ENCODE measurements at places on chromosomes 11 and 22.

- no peak for DNase-seq
Observed at GRCh38 chr11:16986434-16987204, 27.6 kb downstream of the PLEKHA7 start.

GRCh38 chr11:92180664-92181251 lies 43.9 kb upstream of the FAT3 start:
- DNase-seq = no peak

DNA sequence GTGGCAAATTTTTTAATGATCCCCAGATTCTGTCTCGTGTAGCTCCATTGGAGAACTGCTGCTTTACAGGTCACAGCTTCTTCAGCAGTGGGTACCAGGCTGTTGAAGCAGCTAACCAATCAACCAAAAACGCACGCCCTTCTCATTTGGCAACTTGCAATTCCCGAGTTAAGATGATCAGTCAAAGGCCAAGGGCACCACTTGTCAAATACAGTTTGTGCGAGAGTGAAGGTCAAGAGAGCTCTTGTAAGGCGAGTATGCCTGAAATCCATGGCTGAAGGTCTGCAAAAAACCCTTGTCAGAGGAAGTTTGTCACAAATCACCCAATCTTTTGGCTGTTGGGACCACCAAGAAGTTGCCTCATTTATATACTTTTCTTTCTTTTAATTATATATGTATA lies 12.9 kb upstream of the PPP2R1B start:
- no peak for DNase-seq

DNA sequence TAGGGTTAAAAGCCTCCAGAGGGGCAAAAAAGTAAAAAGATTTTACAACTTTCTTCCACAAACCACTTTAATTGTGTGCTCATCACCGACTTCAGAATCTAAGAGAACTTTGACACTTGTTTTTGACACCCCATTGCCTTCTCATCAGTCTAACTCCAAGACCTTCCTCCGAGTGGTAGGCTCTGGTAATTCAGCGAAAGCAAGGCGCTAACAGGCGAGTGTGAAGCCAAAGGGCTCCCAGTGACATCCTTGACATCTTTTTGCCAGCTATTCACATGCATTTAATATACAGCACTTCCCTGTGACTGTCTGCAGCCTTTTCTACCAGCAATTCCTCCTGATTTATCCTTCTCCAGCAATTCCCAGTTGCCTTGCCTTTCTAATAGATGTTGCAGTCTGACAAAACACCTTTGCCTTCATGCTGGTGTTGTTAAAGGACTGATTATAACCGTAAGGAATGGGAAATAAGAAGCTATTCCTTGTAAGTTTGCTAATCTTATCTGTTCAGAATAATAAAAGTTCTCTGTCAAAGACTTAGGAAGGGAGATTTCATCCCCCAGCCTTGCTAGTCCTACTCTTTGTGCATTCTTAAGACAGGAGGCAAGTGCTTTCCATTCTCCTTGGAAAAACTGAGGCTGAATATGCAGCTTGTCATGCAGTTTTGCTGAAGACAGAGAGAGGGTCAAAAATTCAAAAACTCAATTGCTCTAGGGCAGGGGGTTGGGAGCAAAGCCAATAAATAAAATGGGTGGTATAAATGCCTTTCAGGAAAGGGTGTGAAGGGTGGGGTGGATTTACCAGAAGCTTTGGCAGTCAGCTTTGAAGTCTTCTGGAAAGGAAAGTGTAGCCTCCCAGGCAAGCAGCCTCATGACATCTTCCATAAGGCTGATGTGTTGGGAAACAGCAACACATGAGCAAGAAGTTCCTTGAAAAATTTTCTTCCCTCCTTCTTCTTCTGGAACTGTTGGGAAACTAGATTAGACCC lies 39.1 kb downstream of the SNX19 start:
- DNase-seq = no peak

DNA sequence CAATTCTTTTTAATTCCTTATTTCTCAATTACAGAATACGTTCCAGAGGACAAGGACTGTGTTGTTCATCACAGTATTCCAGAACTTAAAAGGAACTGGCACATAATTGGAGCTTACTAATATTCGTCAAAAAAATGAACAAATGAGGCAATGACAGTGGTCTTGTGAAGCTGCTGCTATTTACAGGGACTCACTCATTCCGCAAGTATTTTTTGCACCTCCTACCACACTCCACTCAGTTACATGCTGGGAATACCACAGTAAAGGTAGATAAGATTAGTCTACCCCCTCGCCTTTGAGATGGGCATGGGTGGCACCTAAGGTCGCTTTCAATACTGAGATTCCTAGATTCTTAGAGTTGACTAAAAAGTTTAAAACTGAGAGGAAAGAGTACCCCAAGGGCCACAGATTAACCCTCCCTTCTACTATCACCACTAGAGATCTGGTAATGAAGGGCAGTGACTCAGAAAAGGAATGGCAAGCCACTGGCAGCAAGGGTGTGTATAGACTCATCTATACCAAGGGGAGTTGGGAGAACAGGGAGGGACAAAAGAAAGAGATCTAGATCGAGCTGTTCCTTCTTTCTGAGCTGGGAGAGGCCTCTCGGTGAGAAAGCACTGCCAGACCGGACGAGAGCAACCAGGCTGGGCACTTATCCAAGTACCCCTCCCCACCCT lies 85.0 kb downstream of the RPL27A start:
- DNase-seq = no peak

- no peak for DNase-seq
Observed at GRCh38 chr22:45006964-45007390, 2.8 kb downstream of the PHF21B start.

GRCh38 chr22:33842421-33843094 lies 77.7 kb downstream of the LARGE1 start:
- no peak for DNase-seq

DNA sequence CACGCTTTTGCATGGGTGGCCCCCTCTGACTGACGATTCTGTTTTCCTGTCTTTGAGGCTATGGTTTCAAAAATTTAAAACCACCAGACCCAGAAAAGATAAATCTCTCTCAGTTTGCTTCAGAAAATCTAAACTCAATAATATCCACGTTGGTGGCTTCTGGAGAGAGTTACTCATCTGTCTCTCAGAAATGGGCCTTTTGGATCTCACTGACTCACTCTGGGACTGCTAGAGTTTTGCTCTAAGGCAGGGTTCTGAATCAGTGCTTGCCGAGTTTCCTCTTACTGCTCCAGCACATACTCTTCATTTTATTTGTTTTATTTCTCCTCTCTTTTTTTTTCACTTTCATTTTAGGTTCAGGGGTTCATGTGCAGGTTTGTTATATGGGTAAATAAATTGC lies 305.7 kb downstream of the BLID start:
- no peak for DNase-seq

DNA sequence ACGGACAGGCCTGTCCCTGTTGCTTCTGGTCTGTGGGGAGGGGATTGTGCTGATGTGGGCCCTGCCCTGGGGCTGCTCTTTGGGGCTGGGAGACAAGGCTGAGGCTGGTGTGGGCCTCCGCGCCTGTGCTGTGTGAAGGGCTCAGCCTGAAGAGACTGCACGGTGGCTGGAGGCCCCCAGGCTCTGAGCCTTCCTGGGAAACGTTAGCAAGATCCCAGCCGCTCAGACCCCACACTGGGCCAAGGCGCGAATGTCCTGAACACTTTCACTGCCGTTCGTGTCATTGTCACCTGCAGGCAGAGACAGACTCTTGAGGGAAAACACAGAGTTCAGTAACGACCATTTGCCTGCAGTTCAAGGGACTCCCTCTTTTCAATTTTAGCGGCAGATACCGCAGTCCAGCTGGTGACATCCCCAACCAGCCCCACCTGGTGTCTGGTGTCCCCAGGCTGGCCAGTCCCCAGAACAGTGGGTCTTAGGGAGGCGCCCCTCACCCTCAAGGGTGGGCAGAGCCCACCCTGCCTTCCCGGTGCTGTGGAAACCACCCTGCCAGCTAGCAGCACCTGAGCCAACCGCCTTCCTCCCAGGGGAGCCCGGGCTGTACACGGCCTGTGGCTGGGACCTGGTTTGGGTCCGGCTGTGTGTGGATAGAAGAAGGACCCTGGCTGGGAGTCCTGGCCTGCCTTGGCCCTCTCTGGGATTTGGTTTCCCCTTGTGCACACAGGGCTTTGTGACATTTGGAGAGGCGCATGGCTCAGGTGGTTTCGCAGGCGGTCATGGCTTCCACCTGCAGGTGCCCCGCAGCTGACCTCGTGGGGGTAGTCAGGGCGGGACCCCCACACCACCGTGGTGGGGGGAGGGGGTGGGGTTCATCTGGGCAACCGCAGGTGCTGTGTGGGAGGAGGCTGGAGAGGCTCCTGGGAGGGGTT lies 5.7 kb downstream of the PANX2 start:
- DNase-seq = no peak

DNA sequence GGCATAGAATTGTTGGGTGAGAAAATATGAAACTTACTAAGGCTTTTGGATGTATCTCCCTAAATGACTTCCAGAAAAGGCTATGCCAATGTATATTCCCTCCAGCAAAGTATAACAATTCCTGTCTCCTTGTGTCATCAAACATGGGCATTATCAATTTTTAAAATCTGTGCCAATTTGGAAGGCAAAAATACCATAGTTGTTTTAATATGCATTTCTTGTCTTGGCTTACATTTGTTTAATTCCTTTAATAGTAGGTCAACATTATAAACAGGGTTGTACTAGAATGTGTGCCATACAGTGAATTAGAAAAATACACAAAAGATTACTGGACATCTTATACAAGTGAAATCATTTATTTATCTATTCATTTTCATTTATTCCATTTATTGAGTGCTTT lies 41.6 kb downstream of the DCUN1D5 start:
- DNase-seq = no peak

- no peak for DNase-seq
Observed at GRCh38 chr11:98793276-98793675, 227.5 kb upstream of the CNTN5 start.

DNA sequence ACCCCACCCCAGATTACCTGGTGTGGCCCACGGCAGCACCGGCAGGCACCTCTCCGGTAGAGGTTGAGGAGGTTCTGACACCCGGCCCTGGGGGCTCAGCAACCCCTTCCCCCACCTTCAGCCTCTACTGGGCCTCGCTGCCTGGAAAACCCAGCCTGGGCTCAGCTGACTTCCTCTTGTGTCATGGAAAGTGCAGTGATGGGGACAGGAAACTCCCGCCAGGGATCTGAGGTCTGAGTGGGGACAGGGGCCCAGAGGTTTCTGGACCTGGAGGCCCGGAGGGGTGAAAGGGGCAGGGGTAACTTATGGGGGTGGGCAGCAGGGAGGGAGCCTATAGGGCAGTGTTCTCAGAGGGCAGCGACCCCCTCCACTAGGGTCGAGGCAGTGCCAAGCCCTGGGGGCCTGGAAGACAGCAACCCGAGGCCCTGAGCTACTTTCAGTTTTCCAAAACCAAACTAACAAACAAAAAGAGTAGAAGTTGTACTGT lies 10.0 kb upstream of the CD5 start:
- no peak for DNase-seq

GRCh38 chr11:37858398-37858797 lies 1260.4 kb upstream of the RAG2 start:
- no peak for DNase-seq

DNA sequence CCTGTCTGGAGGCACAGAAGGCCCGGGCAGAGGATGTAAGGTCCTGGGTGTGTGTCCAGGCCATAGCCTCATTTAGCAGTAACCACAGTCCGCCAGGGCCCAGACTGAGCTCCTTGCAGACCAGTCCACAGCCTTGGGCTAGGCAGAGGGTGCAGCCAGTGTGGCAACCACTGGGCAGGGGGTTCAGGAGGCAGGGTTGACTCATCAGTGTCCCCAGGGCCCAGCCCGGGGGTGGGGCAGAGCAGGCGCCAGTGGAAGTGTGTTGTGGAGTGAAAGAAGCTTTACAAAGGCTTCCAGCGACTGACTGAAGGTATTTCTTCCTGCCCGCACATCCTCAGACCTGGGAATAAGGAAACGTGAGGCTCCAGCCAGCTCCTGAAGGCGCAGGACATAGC lies 27.7 kb upstream of the WNT11 start:
- no peak for DNase-seq

GRCh38 chr11:18384157-18384641 lies 10.2 kb upstream of the LDHA start:
- peak; percentile 18 for DNase-seq
